ENCODE measurements at places on chromosomes 12 and 14.

GRCh38 chr12:91109148-91109564 is 2.1 kb downstream of the LUM start:
- DNase-seq = no peak

- no peak for DNase-seq
Measured at GRCh38 chr12:53353257-53353655, 17.1 kb upstream of the SP7 start.

GRCh38 chr12:106142591-106143261 is 4.0 kb upstream of the NUAK1 start:
- DNase-seq = no peak

DNA sequence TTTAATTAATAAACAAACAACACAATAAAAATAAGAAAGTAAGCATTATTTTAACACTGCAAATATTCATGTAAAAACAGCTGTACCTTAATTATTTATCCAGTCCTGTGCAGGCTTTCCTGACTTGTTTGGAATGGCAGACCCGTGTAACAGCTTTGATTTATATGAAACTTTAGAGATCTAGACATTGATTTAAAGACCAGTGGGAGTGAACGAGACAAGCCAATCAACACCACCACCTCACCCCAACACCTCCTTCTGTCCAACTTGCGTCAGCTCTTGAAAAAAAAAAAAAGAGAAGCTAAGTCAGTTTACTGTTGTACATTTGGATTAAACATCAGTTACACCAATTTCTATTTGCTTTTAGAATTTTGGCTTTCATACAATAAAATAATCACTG is 22.3 kb downstream of the SLC38A4 start:
- no peak for DNase-seq

DNA sequence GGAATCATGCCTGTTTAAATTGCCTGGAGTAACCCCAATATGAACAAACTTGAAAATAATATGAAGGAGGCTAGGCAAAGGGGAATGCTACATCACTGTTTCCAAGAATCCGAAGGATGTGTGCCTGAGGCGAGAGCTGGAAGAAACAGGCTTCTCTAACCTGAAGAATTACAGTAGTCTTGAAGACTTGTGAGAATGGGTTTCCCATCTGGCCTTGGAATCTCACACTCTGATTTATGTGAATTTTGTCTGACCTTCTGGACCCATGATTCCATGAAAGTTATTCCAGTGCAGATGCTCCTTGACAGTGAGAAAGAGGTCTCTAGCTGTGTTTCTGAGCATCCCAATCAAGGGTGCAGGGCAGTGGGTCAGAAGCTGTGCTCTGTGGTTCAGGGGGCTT is 122.1 kb upstream of the PARP11 start:
- DNase-seq = no peak

- DNase-seq = no peak
Measured at GRCh38 chr12:117080661-117081144, 18.5 kb downstream of the TESC start.

- DNase-seq = no peak
Measured at GRCh38 chr12:75315518-75315917, 14.6 kb downstream of the CAPS2 start.

DNA sequence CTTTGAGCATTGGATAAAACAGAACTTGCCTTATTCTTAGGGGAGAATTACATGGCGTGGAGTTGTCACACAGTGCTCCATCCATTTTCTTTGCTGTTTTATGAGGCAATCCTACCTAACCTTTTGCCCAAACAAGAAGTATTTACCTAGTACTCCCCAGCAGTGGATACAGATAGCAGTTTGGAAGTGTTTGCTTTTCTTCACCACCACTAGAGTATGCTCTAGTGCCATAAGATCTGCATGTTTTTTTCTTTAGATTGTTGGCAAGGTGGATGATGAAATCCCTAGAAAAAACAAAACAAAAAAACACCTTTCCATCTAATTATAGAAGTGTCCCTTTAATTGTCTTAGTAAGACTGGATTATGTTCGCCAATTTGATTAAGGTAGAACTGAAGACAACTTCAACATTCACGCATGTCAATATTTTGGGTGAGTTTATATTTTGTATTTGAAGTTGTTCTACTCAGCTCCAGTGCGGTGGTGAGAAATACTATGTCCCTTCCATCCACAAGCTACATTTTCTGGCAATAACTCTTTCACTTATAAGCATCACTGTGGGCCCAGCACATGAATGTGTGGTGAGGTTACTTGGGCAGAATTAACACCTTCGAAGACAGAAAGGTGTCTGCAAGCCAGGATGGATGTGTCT is 23.6 kb upstream of the TMEM260 start:
- no peak for DNase-seq

DNA sequence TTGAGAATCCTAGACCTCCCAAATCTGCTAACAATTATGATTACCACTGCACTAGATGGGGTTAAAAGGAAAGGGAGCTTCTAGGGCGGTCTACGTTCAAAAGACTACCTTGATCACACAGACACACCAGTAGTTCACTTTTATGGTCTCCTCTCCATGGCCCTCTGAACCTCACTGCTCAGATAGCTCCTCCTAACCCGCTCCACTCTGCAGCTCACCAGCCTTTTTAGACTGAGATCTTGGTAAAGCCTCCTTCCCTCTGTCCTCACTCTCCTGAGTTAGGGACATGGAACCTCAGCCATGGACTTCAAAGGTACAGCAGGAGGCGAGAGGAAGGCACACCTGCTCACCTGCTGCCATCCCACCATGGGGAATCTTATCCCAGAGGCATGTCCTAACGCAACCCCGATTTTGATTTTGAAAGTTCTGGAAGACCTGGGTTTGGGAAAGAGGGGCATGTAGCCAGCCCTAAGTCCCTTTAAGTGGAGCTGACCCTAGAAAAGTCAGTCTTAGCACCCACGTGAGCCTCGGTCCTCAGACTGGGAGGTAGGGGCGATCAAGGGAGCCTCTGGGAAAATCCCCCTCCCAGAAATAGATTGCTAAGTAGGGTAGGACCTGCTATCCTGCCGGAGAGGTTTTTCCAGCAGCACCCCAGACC is 1.3 kb downstream of the ZNF219 start:
- no peak for DNase-seq

DNA sequence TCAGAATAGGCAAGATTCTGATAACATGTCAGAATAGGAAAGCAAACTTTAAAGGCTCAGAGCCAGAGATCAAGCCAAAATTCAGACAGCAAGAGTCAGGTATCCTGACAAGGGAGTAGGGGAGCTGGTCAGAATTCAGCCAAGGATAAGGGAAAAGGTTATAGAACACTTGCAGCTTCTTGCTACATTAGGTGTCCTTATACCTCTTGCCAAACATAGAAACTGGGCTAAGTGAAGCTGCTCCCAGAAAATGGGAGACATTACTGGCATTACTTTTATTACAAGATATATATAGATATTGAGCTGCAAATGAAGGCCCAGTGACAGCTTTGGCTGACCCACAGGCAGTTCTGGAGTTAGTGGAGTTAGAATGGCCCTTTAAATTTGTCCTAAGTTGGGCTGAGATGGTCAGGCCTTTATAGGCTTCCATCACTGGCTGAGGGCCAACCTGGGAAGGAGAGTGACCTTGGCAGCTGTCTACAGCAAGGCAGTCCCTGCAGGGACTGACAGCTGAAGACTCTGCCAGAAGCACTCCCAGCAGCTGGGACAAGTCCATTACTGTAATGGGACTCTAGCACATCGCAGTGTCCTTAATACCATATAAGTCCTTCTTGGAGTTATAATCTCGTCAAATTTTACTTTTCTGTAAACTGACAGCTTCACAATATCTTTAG is 83.0 kb downstream of the LRRC9 start:
- DNase-seq = no peak

GRCh38 chr12:112850383-112850782 is 56.4 kb upstream of the OAS1 start:
- DNase-seq = no peak

GRCh38 chr12:2412305-2412643 is 359.5 kb downstream of the CACNA1C start:
- no peak for DNase-seq

DNA sequence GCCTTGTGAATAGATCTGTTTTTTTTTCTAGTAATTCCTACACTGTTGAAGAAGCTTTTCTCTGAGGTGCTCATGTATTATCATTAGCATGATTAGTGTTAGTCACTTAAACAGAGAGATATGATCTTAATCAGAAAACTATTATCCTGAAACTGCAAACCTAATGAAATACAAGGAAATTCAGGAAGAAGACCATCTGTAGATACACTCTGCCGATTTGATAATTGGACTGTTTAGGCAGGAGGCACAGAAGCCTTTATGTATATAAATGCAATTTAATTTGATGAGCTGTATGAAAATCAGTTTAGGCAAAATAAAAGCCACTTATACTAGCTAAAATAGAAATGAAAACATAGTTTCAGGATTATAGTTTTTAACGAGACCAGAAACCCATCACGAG is 23.3 kb downstream of the PDZRN4 start:
- no peak for DNase-seq

GRCh38 chr14:59009967-59010366 is 178.5 kb upstream of the DAAM1 start:
- DNase-seq = no peak

DNA sequence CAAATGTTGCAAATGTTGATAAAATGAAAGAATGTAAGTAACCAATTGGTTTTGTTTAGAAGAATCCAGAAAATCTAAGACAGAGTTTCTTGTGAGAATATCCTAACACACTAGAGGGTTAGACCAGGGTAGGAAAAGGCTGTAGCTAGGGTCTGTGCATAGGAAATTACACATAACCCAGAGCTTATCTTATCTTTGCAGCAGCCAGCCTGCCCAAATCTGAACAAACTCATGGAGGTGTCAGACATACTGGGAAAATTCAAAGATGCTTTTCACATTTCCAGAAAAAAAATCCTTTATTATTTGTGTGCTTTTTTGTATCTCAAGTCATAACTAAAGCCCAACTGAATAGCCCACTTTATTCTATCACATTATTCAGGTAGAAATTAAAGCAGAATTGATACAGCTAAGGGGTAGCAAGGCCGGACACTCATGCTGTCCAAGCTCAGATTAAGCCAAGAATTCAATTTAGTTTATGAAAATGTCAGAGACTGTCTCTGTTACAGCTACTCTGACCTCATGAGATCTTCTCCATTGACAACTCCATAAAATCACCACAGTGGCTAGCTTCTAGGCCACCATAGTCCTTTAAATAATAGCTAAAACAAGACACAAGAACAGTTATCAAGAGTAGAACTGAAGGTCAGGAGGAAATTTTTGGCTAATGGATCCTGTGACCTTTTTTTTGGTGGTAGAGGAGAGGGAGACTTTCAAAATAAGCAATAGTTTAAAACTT is 169.6 kb upstream of the RASSF8 start:
- no peak for DNase-seq

DNA sequence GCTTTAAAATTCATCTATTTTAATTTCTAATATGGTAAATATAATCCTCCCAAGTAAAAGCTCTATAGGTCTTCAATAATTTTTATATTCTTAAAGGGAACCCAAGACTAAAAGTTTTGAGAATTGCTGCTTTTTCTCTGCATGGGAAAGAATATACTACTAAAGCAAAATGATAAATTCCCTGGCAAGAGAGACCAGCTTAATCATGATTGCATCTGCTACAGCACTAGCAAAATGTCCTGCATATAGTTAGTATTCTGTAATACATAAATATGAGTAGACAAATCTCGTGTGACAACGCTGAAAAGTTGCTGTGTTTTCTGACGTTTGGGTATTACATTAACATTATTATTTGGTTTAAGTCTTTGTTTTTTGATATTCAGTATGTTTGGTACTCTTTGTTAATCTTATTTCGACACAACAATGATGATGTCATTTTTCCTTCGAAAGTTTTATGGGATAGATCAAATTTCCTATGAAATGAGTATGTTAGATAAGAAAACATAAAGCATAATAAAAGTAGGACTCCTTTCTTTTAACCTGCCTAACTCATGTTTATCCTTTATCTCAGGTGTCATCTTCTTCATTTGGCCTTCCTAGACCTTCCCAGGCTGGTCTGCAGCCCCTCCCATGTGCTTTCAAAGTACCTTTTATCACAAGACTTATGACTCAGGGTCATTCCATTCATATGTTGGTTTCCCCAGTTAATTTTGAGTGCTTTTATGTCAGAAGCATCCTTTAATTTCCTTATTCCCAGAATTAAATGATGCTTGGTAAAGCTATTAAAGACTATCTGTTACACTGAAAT is 321.9 kb downstream of the RAD51B start:
- DNase-seq = no peak

DNA sequence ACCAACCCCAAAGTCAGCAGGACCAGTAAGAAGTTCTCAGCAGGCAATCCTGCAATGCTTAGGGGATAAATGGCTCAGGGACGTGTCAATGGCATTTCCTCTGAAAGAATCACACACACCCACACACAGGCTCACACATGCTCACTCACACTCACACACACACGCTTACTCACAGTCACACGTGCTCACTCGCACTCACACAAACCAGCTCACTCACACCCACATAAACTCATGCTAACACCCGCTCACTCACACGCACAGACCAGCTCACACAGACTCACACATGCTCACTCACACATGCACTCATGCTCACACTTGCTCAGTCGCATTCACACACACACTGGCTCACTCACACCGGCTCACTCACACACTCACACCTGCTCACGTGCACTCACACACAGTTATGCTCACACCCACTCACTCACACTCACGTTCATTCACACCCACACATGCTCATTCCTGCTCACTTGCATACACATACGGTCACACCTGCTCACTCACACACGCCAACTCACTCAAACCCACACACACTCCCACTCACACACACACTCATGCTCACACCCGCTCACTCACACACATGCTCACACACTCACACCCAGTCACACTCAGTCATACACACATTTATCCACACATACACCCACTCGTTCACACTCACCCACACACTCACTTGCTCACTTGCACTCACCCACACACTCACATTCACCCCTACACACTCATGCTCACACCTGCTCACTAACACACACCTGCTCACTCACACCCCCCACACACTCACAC is 436.8 kb downstream of the BCL11B start:
- no peak for DNase-seq

DNA sequence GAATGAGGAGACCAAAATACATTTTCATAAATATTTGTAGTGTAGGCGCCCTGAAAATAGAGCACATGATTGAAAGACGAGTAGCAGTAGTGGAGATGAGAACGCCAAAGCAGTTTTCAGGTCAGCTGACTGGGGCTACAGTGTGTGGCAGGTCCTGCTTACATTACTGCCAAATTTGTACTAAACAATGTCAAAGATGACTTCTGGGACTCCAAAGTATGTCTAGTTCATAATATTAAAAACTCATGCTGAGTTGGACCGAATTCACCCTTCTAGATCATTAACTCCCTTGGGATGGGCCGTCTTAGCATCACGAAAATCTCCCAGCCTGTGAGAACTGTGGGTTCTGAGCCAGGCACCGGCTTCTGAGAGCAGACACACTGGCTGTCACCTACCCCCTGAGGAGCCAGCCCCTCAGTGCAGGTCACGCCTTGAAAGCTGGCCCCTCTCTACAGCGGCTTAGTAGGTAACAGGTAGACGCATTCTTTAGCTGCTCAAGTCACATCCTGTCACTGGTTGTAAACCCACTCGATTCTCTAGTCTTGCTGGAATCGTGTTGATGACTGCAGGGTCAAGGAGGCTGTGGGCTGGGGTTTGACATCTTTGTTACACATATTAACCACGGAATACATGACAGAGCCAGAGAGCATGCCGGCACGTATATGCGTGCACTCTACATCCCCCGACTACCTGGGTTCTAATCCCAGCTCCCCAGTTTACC is 210.4 kb downstream of the ETV6 start:
- DNase-seq = no peak
